GDM1 (cell line): ENCODE measurements at places on chromosomes 5 and 9.

- DNase-seq: no peak
Measured at GRCh38 chr5:106640511-106640910, 1030.2 kb downstream of the EFNA5 start.

- no peak for DNase-seq
Measured at GRCh38 chr5:31664566-31664965, 25.6 kb downstream of the PDZD2 start.

GRCh38 chr5:134423376-134423775 is 11.7 kb upstream of the CDKN2AIPNL start:
- DNase-seq: no peak

DNA sequence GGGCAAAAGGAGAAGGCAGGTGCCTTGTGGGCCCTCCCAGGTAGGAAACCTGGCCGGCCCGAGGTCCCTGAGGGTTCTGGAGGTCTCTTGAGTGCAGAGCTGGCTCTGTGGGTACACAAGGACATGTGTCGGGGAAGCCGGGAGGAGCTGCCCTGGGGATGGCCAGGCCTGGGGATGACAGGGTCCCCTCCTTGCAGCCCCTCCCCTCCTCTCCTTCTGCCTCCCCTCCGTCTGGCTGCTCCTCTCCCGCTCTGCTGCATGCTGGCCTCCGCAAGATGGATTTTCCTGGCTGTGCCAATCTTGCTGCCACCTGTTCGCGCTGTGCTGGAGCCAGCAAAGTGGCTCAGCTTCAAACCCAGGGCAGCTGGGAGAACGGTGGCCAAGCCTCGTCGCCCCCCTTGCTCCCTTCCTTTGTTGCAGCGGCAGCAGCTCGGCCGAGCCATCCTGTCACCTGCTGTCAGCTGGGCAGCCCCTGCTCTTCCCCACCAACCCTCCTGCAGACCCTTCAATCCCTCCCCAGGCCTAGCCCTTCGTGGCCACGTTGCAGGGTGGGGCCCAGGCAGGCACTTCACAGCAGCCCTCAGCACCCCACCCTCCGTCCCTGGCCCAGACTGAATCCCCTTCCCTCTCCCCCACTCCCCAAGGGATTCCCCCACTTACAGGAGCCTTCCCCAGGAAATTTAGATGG is 17.6 kb upstream of the UNC5A start:
- DNase-seq: no peak

GRCh38 chr9:86287013-86287412 is 4.7 kb upstream of the ISCA1 start:
- DNase-seq: no peak

DNA sequence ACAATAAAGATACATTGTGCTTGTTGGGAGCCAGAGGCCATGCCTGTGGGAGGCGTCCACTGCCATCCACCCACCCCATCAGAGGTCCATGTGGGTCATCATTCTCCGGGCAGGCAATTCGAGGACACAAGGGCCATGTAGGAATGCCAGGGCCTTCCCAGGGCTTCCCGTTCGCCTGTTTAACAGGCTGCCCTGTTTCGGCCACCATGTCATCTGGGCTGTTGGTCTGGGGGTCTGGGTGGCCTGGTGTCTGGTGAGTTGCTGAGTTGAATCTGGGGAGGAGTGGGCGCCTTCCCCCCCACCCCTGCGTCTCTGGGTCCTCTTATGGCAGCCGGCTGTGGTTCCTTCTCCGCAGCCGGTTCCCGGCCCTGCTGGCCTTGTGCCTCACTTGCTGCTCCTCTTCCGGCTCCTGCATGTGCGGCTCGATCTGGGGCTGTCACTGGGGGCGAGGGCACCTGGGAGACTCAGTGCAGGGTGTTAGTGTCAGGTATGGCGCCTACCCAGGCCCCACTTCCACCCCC is 117.4 kb downstream of the WNK2 start:
- no peak for DNase-seq

- no peak for DNase-seq
Measured at GRCh38 chr5:62333250-62333794, 27.3 kb downstream of the KIF2A start.

DNA sequence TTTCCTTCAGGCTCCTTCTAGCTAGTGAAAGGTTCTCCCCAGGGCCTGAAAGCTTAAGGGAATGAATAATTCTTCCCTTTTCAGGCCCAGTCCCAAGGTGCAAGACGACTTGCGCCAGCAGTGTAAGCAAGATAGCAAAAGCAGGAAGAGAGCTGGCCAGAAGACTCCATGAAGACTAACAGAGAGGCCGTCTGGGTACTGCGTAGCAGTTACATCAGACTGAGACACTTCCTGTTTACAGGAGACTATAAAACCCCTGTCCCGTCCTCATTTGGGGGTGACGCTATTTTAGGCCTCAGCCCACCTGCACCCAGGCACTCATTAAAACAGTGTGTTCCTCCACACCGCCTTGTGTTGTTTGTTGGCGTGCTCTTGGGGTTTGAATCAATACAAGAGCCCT is 90.7 kb upstream of the MOCS2 start:
- no peak for DNase-seq

DNA sequence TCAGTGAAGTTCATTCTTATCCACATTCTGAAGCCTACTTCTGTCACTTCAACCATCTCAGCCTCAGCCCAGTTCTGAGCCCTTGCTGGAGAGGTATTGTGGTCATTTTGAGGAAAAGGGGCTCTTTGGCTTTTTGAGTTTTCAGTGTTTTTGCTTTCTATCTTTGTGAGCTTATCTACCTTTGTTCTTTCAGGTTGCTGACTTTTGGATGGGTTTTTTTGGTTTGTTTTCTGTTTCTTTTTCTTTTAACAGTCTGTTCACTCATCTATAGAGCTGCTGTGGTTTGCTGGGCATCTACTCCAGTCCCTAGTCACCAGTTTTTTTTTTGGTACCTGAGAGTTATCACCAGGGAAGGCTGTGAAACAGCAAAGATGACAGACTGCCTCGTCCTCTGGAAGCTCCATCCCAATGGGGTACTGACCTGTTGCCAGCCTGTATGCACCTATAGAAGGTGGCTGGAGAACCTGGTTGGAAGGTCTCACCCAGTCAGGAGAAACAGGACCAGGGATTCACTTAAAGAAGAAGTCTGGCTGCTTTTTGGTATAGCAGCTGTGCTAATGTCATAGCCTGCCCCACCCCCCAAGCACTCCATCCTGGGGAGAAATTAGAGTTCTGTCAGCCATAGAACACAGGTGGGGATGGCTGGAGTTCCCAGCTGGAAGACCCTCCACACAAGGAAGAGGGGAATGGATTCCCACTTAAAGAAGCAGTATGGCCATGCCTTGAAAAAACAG is 138.6 kb upstream of the TSLP start:
- no peak for DNase-seq

DNA sequence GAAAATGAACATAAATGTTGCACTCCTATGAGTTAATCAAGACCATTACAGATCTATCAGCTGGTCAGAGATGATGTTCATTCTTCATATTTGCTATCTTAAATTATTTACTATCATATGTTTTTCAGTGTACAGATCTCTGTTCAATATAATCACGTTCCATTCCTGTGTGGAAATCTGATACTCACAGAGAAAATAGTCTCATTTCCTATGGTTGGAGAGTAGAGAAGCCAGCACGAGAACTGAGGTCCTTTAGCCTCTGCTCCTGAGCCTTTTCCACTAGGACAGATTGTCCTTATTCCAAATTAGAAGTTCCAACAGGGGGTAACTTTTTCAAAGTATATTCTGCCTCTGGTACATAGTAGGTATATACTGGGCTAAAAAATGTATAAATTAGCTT is 29.2 kb downstream of the UGCG start:
- DNase-seq: no peak

DNA sequence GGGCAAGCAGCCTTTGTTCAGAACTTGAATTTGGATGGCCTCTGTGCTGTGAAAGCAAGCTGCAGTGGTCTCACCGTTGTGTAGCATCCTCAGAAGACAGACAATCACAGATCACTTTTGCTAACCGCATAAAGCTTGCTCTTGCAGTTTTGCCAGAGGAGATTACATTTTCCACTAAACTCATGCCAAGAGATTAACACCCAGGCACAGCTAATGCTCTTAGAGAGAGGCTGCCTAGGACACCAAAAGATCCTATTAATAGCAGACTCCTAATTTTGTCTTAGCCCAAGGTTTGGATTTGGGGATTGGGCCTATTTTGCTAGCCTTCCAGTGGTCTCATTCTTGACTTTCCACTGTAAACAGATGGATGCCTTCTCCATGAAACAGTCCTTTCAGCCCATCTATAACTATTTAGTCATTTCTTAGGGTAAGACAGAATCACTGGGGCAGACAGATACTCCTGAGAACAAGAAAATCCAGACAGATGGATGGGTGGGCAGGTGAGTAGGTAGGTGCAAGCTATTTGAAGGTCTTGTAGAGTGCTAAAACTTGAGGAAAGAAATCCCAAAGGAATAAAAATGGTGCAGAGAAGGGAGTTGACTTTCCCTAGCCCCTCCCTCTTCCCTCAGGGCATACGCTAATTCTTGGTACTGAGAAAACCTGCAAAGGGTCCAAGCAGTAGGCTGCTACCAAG is 506.2 kb downstream of the SPOCK1 start:
- DNase-seq: no peak

GRCh38 chr5:10333154-10334006 is 20.1 kb upstream of the MARCHF6 start:
- no peak for DNase-seq

DNA sequence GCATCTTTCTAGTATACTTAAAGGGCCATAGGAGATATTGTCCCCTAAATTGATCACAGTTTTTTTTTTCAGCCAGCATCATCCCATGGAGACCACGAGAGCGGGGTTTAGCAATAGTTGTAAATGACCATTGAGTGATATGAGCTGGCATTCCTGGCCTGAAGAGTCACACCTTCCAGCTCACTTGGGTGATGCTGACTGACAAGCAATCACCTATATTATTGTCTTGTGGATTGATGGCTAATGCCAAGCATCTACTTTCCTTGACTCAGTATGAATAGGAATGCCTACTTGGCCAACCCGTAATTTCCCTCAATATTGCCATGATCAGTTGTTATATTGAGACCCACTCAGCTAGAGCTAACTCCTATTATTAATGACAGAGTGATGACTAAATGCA is 70.5 kb downstream of the ADAMTSL1 start:
- DNase-seq: no peak

- no peak for DNase-seq
Measured at GRCh38 chr5:15741591-15741990, 241.6 kb downstream of the FBXL7 start.

DNA sequence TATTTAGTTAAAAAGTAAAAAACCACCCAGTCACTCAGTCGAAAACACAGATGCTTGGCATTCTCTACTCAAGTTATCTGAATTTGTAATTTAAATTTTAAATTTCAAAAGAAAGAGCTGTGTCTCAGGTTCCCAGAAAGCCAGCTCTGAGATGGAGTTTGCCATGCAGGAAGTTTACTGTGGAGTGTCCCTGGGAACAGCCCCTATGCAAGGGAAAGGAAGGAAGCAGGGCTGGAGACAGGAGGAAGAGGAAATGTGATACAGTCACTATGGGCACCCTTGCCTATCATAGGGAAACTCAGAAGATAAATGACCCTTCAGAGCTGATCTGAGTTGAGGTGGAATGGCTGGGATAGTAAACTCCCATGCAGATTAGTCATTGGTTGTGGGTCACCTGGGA is 408.8 kb upstream of the ACTBL2 start:
- DNase-seq: no peak

GRCh38 chr5:168314735-168315411 is 23.4 kb downstream of the WWC1 start:
- DNase-seq: no peak

GRCh38 chr5:149333711-149334443 is 11.4 kb upstream of the GRPEL2 start:
- DNase-seq: no peak

DNA sequence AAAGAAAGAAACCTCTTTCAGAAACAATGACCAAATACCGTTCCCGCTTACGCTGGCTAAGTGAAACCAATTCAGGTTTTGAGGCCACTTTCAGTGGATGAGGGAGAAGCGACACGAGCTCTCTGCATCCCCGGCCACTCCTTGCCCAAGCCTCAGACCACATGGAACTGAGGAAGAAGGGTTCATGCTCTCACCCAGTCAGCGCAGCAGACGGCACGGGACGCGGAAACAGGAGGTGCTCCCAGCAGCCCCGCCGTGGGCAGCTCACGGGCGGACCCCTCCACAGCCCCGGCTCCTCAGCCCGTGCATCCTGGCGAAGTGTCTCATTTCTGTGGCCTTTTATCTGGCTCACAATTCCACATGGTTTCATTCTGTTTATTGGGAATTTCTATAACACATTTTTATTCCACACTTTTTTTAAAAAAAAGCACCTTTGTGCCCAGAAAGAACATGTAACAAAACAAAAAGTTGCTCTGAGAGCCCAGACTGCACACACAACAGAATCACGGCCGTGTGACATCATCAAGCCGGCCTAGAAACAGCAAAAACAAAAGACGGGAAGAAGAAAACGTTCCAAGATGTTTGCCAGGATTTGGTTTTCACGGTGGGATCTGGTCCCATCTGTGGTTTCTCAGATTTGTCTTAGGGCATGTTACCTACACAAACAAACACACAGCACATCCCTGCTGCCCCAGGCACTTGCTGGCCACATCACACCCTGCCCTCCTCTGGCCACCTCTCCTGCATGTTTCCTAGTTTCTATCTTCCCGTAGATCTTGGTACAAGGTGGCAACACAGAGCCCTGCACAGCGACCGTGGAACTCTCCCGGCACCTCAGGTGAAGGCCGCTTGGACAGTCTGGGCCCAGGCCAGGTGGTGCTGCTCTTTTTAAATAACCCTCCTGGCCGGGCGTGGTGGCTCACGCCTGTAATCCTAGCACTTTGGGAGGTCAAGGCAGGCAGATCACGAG is 16.2 kb downstream of the QSOX2 start:
- DNase-seq: no peak

- no peak for DNase-seq
Measured at GRCh38 chr5:153350175-153350883, 140.1 kb upstream of the GRIA1 start.

GRCh38 chr9:70576116-70576515 is 161.7 kb upstream of the KLF9 start:
- no peak for DNase-seq

- DNase-seq: no peak
Measured at GRCh38 chr9:132955123-132955522, 10.7 kb upstream of the TSC1 start.

GRCh38 chr9:17121264-17121663 is 13.6 kb upstream of the CNTLN start:
- no peak for DNase-seq
